ENCODE measurements at places on chromosomes 6 and 20.
A peak's percentile ranks its signal among the peaks of the same experiment; 100 is the strongest.

DNA sequence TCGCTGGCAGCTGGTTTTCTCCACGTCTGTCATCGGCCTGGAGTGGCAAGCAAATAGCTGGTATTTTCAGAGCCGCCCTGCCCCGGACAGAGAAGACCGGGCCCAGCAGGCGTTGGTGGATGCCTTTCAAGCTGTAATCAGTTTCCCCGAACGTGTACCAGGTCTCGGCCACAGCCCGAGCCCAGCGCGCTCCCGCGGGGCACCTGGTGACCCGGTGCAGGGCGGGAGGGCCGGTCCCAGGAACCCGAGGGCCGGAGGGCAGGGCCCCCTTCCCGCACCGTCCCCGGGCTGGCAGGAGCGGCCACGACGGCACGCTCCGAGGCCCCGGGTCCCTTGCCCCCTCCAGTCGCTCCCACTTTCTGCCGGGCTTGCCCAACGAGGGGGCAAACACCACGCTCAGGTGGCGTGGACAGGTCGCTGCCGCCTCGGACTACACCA is 348 bp upstream of the PYGB start:
- no peak for DNase-seq

DNA sequence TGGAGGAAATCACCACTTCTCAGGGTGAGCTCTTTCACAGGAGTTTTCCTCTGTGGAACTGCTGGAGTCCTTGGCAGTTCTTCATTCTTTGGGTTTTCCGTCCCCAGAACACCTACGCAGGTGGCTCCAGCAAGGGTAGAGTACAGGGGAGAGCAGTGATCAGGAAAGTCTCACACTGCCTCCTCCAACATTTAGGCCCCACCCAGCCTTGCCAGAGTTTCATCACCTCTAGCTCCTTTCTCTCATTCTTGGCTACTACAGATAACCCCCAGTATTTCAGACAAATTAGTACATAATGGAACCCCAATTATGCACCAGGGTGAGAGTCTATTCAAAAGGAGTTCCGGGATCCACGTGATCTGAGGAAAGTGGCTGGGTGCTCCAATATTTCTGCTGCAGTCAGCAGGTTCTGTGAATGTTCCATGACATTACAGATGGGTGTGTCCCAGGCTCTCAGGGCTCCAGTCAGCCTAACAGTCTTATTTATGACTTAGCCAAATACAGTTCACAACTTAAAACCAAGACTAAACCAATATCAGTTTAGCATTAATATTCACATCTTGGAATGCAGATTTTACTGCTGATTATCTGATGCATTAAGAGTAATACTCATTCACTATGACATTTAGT is 44.6 kb downstream of the GPR63 start:
- no peak for DNase-seq

- DNase-seq = no peak
Measured at GRCh38 chr6:16522937-16523336, 238.3 kb downstream of the ATXN1 start.

DNA sequence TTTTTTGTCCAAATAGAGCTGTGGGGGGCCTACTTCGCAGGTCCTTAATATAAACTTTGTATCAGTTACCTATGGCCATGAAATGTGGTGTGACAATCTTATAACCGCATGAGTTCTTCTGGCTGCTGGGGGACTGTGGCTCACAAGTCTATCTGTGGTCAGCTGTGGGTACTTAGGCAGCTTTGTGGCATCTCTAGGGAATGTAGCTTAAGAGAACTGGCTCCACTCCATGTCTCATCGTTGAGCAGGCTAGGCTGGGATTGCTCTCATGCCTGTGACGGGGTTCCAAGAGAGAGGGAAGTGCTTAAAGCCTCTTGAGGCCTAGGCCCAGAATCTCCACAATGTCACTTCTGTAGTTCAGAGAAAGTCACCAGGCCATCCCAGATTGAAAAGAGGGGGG is 140.5 kb downstream of the BTBD3 start:
- no peak for DNase-seq

GRCh38 chr20:33282991-33283555 is at the start of gene BPIFB1:
Gene BPIFB1 (plus strand): TSS chr20:33283214. CDS start chr20:33286074, 2,860 bp downstream.
- DNase-seq = no peak

DNA sequence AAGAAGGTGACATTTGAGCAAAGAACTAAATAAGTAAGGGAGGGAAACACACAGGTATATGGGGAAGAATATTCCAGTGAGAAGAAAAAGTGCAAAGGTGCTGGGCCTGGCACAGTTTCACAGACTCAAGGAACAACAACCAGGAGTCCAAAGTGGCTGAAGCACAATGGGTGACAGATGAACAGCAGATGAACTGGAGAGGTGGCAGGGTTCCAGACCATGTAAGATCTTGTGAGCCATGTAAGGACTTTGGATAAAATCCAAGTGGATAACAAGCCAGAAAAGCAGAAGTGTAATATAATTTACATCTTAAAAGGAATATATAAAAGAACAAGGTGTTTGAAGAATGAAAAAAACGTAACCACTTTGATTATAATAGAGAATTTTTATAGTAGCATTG is 87.9 kb downstream of the MMS22L start:
- DNase-seq = no peak

GRCh38 chr6:30682143-30683117 is 4.0 kb downstream of the PPP1R18 start:
- DNase-seq = peak; percentile 55

DNA sequence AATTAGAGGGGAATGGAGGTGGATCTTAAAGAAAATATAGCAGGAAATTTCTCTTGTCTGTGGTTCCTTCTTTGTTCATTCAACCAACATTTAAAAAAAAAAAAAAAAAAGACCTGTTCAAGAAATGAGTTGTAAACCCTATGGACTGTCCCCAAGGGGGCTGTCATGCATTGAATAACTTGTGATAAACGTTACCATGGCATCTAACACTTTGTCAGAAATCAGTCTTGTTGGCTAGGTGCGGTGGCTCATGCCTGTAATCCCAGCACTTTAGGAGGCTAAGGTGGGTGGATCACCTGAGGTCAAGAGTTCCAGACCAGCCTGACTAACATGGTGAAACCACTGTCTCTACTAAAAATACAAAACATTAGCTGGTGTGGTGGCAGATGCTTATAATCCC is 381.7 kb downstream of the BCKDHB start:
- DNase-seq = no peak

DNA sequence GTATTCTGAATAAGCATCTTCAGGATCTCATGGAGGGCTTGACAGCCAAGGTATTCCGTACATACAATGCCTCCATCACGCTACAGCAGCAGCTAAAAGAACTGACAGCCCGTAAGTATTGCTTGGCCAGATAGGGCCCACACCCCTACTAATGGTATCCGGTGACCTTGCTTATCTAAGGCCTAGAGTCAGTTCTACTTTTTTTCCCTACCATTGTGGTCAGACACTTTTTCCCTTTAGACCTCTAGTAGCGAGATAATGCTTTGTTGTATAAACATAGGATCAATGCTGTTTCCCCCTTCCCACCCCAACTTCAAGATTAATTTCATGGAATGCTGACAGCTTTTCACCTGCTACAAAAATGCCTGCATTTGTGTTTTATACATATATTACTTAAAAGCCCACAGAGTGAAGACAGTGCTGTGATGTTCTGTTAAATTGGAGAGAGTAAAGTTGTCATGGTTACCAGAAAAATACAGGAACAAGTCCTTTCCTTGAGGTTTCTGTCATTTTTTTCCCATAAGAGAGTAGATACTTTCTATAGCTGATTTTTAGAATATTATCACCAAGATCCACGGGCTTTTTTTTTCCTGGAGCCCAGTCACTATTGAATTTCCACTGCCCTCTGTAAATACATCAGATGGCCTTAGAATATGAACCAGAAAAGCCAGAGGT is 20.9 kb upstream of the PLCG1 start:
- no peak for DNase-seq

- DNase-seq = peak; percentile 34
Measured at GRCh38 chr20:32539817-32540675, 45.1 kb downstream of the NOL4L start.

DNA sequence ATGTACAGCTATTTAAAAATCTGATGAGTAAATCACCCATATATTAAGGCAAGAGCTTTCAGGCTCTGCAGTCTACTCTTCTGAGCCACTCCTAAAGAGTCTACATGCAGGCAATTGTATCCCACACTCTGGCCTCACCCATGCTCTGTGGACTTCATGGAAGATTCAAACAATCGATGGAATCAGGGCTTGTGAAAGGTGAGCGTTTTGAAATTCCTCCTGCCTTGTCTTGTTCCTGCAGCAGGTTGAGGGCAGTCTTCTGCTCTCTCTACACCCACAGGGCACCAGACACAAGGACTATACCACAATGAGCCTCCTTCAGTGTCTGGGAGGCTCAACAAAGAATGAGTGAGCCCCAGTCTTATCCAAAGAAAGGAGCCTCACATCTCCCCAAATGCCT is 51.1 kb downstream of the TBC1D7 start:
- DNase-seq = no peak
